ENCODE measurements at places on chromosomes 7 and 10.

DNA sequence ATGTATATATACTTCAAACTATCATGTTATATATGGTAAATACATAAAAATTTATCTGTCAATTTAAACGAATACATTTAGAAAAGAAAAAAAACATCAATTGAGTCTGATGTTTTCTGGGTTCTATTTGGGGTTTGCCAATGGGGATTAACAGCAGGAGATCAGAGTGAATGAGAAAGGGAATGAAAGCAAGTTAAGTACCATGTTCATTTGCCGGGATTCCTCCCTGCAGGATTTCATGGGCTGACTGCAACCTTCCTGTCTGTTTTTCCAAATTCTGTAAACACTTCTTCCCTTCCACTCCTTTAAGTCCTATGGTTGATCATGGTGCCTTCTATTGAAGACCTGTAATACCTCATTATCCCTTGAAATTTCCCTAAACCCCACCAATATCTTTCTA lies 33.9 kb upstream of the SEMA3A start:
- DNase-seq: no peak

DNA sequence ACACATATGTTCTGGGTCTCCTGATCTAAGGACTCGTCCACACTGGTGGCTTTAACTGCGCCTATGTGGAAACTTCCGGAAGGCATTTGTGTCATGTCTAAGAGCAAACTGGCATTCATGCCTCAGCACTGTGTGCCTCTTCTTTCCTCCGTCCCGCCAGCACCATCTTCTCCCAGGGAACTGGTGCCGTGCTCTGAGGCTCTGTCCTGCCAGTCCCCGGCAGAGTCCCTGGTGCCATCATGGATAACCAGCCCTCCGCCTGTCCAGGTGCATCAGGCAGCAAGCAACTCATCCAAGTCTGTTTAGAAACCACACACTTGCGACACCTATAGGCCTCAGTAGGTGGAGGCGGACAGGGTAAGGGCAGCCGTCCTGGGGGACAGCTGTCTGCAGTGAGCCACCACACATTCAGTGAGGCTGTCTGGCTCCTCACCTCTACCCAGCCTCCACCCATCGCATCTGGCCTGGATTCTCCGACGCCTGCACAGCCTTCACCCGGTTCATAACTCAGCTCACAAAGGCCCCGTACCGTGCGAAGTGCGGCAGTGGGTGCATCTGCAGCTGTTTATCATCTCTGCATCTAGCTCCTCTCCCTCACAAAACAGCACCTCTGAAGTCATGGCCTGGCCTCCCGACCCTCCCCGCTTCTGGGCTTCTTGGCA lies 162.7 kb downstream of the DIP2C start:
- no peak for DNase-seq

- no peak for DNase-seq
Observed at GRCh38 chr7:93828260-93828659, 62.3 kb downstream of the TFPI2 start.

- no peak for DNase-seq
Observed at GRCh38 chr10:110783509-110784107, 88.1 kb upstream of the PDCD4 start.

- DNase-seq: peak; percentile 22
Observed at GRCh38 chr7:26159243-26159642, 7.2 kb downstream of the NFE2L3 start.

- DNase-seq: no peak
Observed at GRCh38 chr7:45064047-45064725, 24.6 kb downstream of the NACAD start.

GRCh38 chr10:97428572-97428981 lies 2.6 kb downstream of the PGAM1 start:
- no peak for DNase-seq

GRCh38 chr10:83104616-83105015 lies 1034.7 kb upstream of the GHITM start:
- DNase-seq: no peak

DNA sequence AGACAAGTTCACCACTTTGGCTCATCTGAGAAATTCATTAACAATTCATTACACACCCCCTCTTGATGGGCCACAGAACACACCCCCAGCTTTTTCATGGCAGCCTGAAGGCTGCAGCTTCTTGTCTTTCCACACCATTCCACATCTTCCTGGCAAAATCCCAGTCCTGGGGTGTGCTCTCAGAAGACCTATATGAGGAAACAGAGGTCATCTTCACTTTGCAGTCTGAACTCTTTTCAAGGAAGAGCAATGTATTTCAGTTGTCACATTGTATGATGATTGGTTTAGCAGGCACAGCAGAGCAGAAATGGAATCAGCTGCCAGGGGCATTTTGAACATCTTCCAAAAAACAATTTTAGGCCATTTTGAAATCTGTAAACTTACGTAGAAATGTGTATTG lies 7.8 kb upstream of the LRRC27 start:
- no peak for DNase-seq

DNA sequence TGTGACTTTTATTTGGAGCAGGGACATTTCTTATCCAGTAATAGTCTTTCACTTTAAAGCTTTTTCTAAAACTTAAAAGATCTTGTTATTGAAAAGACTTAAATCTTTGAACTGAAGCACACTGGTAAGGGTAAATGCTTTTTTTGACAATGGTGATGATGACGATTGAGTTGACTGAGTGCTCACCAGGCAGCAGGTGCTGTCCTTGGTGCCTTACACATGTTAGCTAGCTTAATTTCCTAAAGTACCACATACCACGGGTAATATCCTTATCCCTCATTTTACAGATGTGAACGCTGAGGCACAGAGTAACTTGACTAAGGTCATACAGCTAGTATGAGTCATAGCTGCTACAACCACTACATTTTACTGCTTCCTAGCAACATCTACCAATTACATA lies 200.0 kb downstream of the XPNPEP1 start:
- DNase-seq: no peak

- peak; percentile 85 for DNase-seq
Observed at GRCh38 chr10:101161494-101162299, 30.6 kb downstream of the TLX1 start.

DNA sequence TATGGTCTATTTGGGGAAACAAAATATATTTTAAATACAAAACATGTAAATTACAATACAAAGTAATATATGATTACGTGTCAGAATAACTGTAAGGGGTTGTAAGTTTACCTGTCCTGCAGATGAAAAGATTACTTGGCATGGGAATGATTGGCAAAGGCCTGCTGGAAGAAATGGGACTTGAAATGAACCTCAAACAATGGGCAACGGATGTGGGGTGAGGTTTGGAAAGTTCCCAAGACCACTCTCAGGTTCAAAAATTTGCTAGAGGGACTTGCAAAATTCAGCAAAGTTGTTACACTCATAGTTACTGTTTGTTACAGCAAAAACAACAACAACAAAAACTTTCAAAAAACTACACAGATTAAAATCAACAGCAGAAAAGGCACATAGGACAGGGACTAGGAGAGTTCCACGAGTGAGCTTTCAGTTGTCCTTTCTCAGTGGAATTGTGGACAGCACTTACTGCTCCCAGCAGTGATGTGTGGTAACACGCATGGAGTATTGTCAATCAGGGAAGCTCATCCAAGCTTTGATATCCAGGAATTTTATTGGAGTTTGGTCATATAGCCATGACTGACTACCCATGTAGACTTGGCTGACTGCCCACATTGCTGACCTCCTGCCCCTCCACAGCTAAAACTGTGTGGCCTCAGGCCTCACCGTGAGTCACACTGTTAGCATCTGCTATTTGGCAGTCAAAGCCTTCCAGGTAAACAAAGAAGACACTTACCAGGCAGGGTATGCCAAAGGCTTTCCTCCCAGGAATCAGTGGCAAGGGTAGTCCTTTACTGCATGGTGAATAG lies 43.8 kb downstream of the EXOC6 start:
- peak; percentile 91 for DNase-seq

GRCh38 chr7:151058781-151059366 lies 515 bp upstream of the SLC4A2 start:
- no peak for DNase-seq

DNA sequence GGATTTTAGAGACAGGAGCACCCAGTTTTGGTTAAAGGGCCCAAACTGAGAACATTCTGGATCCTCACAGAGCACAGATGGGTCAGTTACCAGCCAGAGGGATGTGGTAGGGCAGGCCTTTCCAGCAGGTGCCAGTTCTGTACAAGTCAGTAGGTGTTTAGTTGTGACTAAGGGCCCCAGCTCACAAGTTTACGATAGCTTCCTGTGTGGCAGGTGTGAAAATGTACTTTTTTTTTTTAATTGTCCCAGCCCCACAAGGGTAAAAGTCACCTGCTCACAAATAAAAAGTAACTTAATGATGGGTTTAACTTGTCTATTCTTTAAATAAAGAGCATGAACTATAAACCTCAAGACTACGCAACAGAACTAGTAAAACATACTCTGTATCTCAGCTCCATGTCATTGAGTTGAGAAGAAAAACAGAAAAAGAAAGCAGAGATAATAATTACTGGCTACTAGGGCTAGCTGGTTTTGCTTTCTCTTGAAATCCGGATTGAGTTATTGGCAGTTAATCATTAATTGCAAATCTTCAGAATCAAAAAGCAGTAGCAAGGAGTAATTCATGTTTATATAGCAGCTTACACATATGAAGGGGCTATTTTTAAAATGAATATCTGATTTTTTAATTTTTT lies 15.4 kb downstream of the NFE2L3 start:
- DNase-seq: no peak

GRCh38 chr7:6288270-6288860 lies 15.9 kb upstream of the CYTH3 start:
- DNase-seq: no peak

DNA sequence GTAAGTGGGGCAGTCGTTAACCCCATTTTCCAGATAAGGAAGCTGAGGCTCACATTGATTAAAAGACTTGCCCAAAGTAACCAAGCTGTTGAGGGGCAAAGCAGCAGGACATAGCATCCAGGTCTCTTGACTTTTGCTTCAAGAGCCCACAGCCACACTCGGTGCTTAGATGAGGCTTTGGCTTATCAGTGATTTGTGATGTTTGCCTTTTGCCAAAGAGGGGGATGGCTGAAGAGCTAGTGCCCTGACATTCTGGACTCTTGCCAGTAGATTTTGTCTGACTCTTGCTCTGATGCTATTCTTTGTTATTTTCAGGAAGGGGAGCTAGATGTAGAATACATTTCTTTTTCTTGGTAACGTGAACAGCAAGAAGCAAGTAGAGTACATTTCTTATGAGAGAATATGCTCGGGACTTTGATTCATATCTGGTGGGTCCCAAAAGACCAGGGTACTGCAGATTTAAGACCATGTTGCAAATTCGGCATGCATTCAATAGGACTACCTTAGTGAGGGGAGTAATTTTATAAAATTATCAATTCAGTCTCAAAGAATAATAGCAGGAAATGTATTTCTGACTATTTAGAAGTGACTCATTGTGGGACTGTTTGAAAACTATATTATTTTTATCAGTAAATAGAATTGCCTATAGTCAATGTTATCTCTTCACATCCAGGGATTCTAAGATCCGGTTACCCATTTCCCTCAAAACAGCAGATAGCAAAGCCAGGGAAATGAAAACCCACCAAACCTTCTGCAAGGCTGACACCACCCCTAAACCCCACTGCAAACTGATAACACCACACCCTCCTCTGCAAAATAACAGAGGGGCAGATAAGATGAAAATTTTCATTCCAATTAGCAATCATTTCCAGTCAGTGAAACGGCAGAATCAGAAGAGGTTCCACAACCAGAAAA lies 180.0 kb upstream of the BMPER start:
- DNase-seq: no peak

- DNase-seq: no peak
Observed at GRCh38 chr7:67907792-67908191, 911.2 kb downstream of the TYW1 start.

DNA sequence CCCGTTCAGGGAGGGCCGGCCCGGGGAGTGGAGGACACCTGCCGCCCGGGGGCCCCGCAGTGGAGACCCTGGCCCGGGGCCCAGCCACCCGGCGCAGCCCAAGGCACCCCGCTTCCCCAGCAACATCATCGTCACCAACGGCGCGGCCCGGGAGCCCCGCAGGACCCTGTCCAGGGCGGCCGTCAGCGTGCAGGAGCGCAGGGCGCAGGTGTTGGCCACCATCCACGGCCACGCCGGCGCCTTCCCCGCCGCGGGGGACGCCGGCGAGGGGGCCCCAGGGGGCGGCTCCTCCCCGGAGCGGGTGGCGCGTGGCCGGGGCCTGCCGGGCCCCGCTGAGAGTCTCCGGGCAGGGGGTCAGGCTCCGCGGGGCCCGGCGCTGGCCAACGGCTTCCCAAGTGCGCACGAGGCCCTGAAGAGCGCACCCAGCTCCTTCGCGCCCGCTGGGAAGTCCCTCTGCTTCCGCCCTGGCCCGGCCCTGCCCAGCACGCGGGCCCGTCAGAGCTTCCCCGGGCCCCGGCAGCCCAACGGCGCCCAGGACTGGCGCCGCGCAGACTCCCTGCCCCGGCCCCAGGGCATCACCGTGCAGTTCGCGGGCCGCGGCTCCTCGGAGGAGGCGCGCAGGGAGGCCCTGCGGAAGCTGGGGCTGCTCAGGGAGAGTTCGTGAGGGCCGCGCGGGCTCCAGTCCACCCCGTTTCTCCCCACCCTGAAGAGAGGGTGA lies 46.7 kb downstream of the PROSER2 start:
- DNase-seq: no peak

DNA sequence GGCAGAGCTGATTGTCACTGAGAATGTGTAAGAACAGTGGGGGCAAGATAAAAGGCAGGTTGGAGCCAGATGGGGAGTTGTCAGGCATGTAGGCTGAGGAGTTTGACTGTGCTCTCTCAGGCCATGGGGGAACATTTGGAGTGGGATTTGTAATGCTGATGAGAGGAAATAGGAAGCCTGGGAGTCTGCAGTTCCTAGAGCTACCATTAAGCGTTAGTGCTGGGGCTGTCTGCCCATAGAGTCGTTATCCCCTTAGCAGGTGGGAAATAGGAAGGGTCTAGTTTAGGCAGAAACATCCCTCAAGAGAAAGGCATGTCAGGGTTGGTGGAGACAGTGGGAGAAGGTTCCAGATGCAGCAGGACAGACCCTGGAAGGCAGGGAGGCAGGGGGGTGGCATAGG lies 75.5 kb downstream of the RPS24 start:
- DNase-seq: no peak

GRCh38 chr10:122515022-122515424 lies 45.5 kb upstream of the DMBT1 start:
- DNase-seq: no peak

GRCh38 chr10:76353237-76353851 lies 921.9 kb downstream of the LRMDA start:
- DNase-seq: no peak

GRCh38 chr10:117796130-117796745 lies 250.5 kb downstream of the RAB11FIP2 start:
- no peak for DNase-seq

DNA sequence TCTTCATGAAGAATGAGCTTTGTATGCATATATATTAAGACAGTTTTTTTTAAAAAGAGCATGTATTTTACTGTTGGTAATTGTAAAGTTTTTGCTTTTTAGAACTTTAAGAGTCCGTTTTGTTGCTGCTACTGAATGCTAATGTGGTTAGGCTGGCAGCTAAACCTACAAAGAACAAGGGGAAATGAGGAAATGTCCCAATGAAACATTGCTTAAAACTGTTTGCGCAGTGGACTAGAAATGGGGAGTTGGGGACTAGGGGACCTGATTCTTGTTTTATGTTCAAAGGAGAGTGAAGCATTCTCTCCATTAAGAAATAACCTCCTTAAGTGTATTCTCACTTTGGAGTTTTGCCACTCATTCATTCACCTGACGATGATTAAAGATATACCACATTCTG lies 5.7 kb downstream of the NRF1 start:
- no peak for DNase-seq
